Stromal cell of bone marrow (primary cell): ENCODE measurements at places on chromosomes 1 and 21.

DNA sequence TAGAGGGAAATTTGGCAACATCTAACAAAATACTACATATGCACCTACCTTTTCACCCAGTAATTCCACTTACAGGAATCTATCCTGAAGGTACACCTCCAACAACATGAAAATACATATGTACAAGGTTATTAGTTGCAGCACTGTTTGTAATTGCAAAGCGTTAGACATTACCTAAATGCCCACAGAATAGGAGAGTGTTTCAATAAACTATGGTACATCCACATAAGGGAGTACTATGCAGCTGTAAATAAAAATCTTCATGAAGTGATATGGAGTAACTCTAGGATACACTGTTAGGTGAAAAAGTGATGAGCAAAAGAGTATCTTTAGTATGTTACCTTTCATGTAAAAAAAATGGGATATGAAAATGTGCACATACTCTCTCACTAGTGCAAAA, 126.1 kb downstream of the ACBD6 start:
- DNase-seq, result no peak

DNA sequence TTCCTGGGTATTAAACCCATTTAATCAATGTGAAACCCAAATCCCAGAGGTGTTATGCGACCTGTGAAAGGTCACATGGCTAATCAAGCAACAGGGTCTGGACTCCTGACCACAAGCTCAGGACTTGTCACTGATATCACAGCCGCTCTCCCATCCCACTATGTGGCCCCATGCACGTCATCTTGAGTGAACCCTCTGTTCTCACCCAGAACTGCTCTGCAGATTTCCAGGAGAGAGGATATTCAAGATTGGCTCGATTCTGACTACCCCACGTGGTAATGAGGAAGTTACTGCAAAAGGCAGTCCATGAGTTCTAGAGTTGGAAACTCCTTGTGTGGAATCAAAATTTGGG, 173.5 kb upstream of the ETV3 start:
- DNase-seq, result no peak

- DNase-seq, result no peak
Measured at GRCh38 chr1:17109892-17110554, 9.2 kb downstream of the PADI2 start.

GRCh38 chr1:92698932-92699331, 86.0 kb downstream of the EVI5 start:
- DNase-seq, result no peak

- peak; percentile 89 for DNase-seq
Measured at GRCh38 chr1:178536844-178537371, 24.0 kb downstream of the TEX35 start.

DNA sequence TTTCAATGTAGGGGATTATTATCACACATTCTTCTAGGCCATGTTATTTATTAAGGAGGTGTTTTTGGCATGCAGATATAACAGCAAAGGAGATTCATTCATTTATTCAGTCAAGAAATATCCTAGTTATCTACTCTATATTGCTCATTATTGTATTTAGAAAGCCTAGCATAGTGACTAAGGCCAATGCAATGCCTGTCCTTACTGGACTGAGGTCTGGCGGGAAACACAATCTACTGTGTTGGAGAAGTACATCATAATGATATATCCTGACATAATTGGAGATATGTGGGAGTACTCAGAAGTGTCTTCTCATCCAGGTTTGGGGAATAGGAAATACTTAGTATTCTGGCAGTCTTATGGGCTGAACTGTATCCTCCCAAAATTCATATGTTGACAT, 421.5 kb upstream of the USP24 start:
- DNase-seq, result no peak

GRCh38 chr1:44693159-44693558, 18.6 kb downstream of the ARMH1 start:
- DNase-seq, result no peak

DNA sequence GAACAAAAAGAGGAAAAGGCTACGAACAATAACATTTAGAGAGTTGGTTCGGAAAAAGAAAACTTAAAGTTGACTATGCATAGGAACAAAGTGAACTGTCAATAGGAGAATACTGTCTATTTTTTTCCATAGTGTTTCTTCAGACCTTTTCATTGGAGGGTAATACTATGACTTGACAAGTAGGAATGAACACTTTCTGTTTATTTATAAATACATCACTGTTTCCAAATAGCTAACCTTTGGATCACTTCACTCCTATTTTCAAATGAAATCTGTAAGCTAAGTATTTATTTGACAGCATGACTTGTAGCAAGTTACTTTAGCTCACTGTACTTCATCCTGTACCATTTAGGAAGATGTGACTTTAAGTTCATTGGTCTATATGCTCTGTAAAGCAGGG, 221.3 kb downstream of the COL24A1 start:
- DNase-seq, result no peak

GRCh38 chr1:67759692-67760029, 73.6 kb downstream of the GNG12 start:
- DNase-seq, result no peak

- no peak for DNase-seq
Measured at GRCh38 chr1:39689214-39689613, 2.0 kb downstream of the HPCAL4 start.

DNA sequence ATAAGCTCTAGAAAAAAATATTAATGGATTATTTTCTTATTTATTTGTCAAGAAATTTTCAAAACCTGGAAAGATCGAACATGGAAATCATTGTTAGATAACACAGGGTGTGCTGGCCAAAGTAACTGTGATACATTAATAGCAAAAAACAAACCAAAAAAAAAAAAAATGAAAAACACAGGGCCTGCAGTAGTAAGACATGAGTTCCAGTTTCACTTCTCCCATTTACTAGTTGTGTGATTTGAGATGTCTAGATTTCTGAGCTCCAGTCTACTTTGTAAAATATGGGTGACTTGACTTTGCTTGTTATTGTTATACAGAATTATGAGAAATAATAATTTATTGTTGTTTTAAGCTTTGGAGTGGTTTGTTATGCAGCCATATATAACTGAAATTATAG, 13.6 kb downstream of the FAM177B start:
- no peak for DNase-seq

DNA sequence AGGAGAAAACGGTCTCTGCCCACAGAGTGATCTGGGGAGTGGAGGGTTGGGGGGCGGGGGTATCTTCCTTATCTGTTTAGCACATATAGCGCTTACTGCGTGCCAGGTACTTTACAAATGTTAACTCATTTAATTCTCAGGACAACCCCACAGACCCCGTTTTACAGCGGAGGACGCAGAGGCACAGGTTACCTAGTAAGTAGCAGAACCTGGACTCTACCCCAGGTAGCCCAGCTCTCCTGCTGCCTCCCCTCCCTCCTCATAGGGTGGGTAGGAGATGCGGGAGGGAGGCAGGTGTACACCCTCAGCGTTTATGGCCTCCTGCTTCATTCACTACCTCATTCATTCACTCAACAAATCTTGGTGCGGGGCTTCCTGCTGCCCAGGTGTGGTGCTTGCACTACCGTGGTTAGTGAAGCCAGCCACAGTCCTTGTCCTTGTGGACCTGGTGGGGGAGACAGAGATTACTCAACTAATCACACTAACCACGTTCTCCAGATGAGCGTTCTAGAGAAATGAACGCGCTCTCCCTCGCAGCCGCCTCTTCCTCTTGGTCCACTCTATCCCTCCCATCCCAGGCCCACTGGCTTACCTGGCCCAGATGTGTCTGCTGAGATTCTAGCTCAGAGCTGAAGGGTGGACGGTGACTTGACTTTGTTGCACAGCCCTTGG, 102.0 kb downstream of the IER5 start:
- DNase-seq, result no peak

DNA sequence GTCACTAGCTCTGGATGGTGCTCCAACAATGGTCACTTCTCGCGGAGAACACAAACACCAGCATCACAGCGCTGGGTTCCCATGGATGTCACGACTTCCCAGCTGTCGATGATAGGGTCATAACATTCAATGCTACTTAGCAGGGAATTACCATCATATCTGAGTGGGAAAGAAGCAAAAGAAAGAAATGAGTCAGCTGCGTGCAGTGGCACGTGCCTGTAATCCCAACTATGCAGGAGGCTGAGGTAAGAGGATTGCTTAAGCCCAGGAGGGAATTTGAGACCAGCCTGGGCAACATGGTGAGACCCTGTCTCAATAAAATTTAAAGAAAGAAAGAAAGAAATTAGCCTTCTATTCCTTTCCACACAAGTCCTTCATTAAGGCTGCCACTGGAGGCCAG, 3.6 kb upstream of the RABIF start:
- DNase-seq, result no peak
